ENCODE measurements at places on chromosomes 11 and 22.

DNA sequence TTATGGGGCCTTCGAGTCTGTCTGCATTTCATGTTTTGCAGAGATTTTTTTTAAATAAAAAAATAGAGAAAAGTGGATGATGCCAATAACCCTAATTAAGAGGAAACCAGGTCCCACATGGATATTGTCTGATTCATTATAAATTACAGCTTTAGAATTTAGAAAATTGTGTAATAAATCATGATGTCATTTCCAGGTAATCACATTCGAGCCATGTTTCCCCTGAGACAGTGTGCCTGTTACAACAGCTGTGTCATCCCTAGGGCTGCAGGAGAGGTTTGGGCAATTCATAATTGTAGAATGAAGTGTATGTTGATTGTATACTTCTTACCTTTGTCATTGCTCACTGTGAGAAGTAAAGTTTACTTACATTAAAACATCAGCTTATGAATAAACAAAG, 38.3 kb downstream of the NCAM1 start:
- peak; percentile 56 for DNase-seq

- DNase-seq: no peak
Measured at GRCh38 chr11:126113963-126114362, 51.3 kb upstream of the CDON start.

DNA sequence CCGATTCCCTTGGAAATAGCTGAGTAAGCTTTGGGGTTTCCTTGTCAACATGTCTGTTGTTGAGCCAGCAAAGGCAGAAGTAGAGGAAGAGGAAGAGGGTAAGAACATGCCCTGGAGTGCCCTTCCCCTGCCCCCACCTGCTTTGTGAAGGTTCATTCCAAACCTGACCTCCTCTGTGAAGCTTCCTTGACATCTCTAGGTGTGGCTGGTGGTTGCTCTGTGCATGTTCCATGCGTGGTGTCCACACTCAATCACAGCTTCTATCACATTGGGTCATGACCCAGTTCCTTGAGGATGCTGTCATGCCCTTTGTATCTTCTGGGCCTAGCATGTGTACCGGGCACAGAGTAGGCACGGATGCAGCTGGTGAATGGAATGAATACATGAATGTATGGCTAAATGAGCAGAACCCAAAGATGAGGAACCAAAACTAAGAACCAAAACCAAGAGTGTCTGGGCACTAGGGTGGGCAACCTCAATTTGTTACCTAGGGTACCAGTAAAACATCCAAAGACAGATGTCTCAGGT, 23.7 kb upstream of the FXYD6 start:
- DNase-seq: no peak

DNA sequence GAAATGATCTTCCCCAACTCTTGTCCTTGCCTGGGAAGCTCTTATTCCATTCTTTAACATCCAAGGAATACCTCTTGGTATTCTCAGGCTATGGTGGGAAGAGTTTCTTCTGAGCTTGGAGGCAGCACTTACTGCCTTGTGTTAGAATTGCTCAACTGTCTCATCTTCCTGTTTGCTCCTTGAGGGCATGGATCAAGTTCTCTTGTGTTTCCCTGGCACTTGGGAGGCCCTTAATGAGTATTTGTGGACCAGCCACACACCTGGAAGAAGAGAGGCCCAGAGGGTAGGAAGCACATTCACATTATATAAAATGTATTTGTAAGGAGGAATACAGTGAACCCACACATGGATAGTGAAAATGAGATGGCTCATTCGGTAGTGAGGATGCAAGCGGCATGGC, 3.4 kb upstream of the SORL1-AS1 start:
- DNase-seq: no peak

DNA sequence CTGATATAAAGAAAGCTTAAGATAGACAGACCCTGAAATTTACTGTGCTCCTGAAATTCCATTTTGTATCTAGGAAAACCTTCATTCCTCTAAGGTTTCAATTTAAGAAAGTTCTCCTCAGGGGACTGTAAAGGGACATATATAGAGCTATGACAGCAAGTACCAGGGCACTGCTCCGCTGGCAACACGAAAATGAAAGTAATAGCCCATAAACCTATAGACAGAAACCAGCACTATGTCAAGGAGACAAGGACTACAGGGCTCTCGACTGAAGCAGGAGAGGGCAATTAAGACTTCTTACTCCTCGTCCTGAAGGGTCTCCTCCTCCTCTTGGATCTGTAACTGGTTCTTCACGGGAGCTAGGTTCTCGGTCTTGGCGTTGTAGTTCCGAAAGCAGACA, 6.9 kb downstream of the FEZ1 start:
- DNase-seq: no peak

GRCh38 chr22:38964306-38964705, 6.9 kb downstream of the APOBEC3A start:
- DNase-seq: no peak

DNA sequence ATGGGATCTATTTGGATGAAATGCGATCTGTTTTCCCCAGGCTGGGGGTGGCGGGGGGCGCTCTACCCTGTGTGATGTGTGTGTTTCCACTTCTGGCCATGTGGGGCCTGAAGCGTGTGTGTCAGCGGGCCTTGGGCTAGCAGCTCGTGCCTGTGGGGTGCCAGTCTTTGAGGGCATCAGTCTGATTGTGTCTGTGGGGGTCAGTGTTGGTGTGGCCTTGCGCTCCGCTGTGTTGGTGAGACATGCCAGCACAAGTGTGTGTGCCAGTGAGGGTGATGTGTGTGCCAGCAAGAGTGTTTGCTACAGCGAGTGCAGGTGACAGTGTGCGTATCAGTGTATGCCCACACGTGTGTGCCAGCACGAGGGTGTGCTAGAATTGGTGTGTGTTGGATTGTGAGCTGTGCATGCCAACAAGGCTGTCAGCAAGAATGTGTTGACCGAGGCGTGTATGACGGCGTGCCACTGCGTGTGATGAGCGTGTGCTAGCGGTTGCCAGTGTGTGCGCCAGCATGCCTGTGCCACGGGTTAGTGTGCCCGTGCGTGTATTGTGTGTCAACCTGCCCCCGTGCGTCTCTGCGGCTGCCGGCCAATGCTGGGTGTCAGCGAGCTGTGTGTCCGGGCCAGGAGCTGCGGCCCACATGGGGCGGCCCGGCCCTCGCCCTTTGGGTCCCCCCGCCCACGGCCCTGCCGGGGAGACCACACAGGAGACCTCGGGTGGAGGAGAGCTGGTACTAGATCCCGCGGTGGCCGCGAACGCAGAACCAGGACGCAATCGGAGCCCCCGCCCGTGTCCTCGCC, 519 bp downstream of the ARRB1 start:
- no peak for DNase-seq

- no peak for DNase-seq
Measured at GRCh38 chr11:62553080-62553838, 6.7 kb upstream of the AHNAK start.

DNA sequence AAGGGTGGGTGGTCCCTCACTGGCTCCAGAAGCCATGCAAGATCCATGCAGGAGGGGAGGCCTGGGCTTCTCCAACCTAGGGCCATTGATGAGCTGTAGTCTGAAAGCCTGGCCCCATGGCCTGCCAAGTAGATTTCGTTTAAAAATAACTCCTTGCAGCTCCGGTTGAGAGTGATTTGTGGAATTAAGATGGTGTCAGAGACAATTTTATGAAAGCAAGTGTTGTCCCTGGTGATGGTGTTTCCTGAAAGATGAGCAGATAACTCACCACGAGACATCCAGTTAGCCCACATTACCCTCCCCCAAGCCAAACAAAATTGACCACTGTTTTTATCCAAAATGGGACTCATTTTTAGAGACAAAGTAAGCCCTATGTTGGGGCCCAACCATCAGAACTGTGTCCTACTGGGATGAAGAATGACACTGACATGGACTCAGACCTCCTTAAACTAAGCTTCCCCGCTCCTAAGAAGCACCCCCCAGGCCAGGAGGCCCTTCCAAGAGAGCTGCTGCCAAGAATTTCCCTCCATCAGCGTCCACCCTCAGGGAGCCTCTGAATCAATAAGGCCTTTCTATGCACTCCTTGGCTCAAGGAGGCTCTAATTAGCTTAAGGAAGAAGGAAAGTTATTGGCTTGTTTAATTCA, 174.2 kb upstream of the NCAM1 start:
- DNase-seq: no peak

DNA sequence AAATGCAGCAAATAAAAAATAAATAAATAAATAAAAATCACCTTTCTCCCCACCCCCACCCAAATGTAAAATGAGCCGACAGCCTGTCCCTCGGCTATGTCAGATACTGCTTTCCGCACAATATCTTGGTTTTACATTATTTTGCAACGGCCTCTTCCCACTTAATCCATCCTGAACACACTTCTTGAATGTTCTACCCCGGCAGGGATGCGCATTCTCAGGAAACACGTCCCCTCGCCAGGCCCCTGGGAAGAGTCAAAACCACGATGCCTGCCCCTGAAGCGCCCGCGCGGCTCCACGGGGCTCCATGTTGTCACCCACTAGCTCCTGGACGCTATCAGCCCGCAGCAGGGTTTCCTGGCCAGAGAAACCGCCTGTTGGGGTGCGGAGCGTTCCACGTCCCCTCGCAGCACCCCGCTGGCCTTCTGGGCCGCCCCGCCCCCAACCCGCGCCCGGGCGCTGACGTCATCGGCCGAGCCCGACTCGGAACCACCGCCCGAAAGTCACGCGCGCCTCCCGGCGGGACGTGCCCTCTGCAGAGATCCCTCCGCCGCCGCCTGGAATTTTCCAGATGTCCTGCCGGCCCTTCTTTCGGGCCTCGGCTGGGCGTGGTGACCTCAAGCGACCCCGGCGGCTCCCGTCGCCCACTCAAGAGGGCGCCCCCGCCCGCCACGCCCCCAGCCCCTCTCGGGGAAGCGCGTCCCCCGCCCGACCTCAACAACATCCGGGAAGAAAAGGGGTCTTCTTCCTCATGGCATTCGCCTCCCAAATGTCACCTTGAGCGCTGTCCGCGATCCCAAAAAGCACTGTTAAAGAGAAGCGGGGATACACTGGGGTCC, 585 bp upstream of the NEAT1 start:
- DNase-seq: peak; percentile 84

DNA sequence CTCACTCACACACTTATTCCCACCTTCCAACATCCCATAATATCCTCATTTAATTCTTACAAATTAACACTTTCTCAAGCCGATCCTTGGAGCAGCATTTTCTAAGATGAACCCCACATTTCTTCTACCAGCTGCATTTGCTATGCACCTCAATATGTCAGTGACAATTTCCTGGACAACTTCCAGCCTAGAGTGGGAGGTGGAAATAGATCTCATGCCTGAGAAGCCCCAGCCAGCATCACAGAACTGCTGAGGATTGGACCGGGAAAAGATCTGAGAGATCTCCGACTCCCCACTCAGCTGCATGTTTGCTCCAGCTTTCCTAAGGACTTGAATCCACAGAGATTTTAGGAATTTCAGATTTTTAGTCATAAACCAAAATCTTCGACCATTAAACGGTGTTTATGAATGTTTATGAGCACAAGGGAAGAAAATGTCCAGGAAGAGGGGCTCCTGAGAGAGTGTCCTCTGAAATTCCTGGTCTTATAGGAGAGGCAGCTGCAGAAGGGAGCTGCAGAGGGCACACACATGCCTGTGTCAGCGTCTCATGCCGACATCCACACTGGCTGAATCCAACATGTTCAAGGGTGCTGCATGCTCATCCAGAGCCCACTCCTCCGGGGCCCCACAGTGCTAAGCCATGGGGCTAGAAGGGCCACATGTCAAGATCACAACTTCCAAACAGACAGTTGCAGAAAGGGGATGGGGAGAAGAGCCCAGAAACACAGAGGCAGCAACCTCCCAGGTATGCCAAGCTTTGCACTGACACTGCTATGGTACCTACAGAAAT, 68.6 kb downstream of the MICAL3 start:
- DNase-seq: no peak

DNA sequence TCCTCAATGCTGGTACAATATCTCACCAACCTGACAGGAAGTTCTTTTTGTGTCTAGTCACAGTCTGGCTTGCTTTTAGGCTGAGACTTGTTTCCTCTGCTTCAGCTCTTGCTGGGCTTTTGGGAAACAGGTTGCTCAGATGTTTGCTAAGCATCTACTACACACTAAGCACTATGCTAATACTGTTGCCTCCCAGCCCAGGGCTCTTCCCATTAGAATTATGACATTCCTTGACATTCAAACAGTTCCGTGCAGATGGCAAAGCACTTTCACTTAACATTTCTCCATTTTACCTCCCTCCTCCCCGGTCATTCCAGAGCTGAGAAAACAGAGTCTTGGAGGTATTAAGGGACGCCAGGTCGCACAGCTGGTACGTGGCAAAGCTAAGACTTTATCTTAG, 200.7 kb upstream of the TBCEL start:
- no peak for DNase-seq

GRCh38 chr11:68804786-68805185, 36.9 kb downstream of the CPT1A start:
- no peak for DNase-seq

GRCh38 chr11:74679513-74679865, 51.7 kb downstream of the CHRDL2 start:
- no peak for DNase-seq

DNA sequence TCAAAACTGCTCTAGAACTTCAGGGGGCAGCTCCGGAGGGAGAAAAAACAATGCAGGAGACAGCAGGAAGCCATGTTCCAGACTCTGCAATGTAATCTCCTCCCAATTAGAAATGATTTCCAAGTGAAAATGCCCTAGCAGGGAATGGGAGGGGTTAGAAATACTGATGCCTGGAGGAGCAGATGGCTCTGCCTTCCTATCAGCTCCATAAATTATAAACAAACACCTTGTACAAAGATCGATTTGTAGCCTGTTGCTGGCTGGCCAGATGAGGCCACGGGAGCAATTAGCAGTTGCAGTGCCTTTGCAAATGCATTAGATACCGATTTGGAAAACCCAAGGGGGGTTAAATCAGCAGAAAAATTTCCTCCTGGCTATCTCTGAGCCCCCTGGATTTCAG, 46.6 kb upstream of the CHRM4 start:
- DNase-seq: no peak

DNA sequence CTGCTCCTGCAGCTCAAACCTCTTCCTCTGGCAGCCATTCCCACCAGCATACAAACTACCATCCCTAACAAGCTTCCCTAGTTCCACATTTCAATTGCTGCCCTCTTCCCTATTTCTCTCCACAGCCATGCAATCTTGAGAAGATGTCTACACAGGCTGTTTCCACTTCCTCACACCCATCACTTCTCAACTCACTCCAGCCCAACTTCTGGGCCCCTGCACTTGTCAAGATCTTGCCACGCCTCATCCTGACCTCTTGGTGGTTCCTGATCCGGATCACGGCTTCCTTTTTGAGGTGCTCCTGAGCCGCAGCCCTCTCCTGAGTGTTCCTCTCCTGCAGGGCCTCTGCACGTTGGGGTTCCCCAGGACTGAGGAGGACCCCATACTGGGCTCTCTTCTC, 22.6 kb downstream of the RPL27A start:
- DNase-seq: no peak

DNA sequence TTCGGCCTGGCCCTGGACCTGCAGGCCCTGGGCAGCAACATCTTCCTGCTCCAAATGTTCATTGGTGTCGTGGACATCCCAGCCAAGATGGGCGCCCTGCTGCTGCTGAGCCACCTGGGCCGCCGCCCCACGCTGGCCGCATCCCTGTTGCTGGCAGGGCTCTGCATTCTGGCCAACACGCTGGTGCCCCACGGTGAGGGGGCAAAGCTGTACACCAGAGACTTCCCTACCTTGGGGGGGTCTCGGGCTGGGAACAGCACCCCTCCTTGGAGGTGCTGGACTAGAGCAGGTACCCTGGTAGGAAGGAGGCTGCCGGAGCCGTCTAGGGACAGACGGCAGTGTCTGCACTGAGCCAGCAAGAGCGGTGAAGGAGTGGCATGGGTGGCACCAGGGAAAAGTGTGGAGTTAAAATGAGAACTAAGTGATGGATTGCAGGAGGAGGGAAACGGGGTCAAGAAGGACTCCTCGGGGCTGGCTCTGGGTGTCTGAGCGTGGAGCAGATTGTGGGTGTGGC, 8.7 kb downstream of the SLC22A12 start:
- DNase-seq: no peak

GRCh38 chr22:29704528-29705285, 15.1 kb upstream of the CABP7 start:
- no peak for DNase-seq
